ENCODE measurements at places on chromosomes 11 and 22.

- DNase-seq = no peak
Measured at GRCh38 chr11:46555267-46556054, 38.4 kb downstream of the AMBRA1 start.

- no peak for DNase-seq
Measured at GRCh38 chr11:79522626-79523025, 81.8 kb upstream of the TENM4 start.

GRCh38 chr11:131767421-131767820 is 397.0 kb downstream of the NTM start:
- no peak for DNase-seq

DNA sequence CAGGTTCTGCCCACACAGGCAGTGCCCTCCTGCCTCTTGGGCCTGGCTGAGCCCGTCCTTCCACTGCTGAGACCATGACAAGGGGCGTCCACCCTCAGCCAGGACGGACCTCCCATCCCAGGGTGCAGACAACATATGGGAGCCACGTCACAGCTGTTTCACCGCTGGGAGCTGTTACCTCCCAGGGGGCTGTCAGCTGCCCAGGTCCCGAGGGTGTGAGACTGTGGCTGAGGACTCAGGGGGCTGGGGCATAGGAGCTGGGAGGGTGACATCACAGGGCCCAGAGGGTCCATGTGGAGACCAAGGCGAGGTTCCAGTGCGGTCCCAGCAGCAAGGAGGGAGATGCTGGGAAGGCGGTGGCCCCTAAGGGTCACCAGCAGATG is 17.9 kb upstream of the CTSD start:
- no peak for DNase-seq

DNA sequence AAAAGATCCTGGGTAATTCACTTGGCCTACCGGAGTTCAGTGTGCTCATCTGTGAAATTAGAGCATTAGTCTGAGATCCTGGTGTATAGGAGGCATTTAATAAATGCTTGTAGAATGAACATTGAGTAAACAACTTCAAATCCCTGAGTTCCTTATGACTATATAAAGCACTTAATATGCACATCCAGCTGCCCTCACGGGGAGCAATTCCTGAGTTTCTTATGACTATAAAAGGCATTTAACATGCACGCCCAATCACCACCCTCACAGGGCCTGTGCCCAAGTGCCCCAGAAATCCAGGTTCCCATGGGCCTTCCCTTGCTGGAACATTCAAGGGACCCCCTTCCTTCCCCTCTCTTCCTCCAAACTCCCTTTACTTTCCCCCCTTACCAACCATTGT is 13.6 kb downstream of the DRD2 start:
- DNase-seq = no peak

Measured in MCF 10A (cell line).